ENCODE measurements at places on chromosomes 11 and 22. TPM values are rescaled to one million over a fixed set of nuclear protein-coding genes. Genes with fewer than 3 reads are reported as not detected.

DNA sequence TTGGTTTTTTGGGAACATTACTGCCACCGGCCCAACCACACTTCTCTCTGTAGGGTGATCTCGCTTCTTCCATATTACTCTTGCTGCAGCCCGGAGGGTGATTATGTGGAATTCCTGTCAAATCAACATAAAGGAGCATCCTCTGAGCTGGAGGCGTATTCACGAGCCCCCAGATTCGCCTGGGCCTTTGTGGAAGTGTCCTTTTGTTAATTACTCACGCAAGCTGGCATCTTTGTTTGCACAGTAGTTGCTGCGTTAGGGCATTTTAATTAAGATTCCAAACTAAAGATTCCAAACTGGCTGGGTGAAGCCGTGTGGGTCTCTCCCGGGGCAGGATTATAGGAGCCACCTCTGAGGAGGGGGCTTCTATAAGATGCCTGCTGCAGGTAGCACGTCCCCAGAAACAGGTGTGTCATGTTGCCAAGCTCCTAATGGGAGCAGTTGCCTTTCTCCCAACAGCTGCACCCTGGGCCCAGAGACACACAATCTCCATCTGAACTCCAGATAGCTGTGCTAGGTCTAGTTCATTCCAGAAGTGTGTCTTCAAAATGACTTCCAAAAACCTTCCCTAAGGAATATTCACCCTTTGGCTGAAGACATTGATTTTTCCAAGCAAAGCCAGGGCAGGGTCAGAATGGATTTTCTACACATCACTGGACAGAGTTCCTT is 40.9 kb downstream of the SHISAL1 start:
- no peak for DNase-seq

Gene CCDC73
- not detected for total RNA-seq

DNA sequence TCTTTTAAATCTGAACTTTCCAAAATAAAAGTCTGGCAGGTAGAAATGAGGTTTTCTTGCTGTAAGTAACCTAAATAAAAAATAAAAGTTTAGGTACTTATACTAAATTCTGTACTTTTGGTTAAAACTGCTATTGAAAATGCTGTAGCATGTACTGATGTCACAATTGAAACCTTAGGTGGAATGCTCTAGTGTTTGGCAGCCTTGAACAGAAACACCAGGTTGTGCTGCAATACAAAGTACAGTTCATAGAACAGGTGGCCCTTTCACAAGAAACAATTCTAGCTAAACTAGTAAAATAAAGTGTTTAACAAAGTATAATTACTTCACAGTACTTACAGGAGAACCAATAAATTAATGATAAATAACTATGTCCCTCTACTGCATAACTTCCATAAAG is 25.1 kb downstream of the NPAT start:
- no peak for DNase-seq

DNA sequence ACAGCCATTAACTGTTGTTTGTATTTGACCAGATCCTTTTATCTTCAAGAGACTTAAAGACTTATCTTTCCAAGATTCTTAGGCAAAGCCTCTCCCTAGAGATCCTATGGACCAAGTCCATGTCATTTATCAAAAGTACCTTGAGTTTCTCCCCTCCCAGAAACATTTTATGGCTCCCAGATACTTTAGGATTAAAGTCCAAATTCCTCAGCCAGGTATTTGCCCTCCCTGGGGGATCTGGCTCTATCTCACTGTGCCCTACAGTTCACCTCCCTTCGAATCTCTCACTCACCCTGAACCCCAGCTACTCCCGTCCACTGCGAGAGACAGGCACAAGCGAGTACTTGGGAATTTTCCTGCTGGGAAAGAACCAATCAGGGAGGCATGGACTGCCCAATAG is 11.9 kb downstream of the MS4A8 start:
- no peak for DNase-seq

DNA sequence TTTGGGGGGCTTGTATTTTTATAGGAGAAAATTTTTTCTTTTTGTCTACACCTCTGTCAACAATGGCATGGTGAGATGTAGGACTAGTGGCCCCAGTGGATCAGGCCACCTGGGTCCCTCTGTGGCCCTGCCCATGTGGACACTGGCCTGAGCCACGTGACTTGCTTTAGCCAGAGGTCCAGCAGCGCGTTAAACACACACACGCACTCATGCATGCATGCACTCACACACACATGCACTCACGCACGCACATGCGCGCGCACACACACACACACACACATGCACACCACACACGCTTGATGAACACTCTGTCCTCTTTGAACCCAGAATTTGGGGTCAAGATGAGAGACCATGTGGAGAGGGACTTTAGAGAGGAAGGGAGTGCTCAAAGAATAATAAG is 59.4 kb upstream of the NUP50 start:
- DNase-seq: no peak

DNA sequence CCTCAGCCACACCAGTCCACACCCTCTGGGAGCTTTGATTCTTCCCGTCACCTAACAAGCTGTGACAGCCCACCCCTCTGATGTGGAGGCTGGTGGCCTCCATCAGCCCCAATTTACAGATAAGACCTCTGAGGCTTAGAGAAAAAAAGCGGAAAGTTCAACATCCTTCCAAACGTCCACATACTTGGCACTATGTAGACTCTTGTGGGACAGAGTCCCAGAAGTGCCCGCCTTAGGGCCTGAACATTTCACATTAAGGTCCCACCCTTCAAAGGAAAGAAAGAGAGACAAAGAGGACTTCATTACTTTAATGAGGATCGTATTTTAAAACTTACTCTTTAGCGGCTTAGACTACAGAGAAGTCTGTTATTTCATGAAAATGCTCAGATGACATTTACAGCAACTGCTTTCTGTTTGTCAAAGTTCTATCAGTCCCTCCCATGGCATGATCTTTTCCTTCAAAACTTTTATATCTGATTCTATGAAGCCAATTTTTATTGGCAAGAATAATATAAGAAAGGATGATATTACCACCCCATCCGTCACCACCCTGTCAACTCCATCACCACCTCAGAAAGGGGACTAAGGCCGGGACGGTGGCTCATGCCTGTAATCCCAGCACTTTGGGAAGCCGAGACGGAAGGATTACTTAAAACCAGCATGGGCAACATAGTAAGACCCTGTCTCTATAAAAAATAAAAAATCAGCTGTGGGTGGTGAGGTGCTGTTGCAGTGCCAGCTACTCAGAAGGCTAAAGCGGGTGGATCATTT is 15.7 kb upstream of the SCGB1A1 start:
- no peak for DNase-seq

Gene CHRNA10
- total RNA-seq: 5.4 TPM

Gene TMEM191C
- 14.5 TPM for total RNA-seq

- no peak for DNase-seq
Observed at GRCh38 chr11:59224351-59224928, 11.7 kb upstream of the MPEG1 start.

- no peak for DNase-seq
Observed at GRCh38 chr11:122715548-122716440, 60.3 kb downstream of the UBASH3B start.

DNA sequence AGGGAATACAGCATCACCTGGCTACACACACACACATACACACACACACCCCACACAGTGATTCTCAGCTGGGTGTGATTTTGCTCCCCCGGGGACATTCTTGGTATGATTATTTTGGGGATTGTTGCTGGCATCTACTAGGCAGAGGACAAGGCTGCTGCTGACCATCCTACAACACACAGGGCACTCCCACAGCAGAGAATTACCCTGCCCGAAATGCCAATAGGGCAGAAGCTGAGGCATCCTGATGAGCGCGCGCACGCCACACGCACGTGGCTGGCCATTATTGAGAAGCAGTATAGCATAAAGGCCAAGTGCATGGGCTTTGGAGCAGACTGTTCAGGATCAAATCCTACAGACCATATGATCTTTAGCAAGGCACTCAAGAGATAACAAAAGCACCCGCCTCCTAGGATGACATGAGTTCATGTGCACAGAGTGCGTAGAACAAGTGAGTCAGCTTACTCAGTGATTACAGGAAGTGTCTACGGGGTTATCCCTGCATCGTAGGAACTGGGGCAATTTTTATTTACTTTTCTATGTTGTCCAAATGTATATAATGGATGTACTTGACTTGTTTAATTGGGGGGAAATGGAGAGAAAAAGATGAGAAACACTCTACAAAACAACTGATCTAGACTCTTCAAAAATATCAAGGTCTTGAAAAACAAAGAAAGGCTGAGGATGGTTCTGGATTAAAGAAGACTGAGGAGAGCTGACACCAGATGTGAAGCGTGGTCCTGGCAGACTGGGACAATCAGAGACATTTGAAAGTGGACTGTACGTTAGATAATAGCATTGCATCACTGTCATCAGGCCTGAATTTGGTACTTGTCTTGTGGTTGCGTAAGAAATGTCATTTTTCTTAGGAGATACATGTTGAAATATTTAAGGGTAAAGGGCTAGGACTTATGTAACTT is 7.2 kb upstream of the EHD1 start:
- peak; percentile 80 for DNase-seq

DNA sequence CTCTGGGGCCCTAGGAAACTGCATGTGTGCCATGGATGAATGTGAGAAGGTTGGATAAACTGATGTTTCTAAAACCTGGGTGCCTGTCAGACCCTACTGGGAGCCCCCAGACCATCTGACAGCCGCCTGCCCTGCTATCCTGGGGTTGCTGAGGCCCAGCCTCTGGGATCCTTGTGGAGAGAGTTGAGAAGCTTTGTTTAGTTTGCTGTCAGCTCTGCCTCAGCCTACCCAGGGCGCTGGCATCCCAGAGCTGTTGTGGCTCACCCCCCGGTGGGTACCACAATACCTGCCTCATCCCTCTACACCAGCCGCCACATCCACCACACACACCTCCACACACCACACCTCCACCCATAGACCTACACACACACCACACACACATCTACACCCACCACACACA is 38.5 kb upstream of the HMOX1 start:
- DNase-seq: no peak

- no peak for DNase-seq
Observed at GRCh38 chr22:24503843-24504338, 8.8 kb downstream of the UPB1 start.

- no peak for DNase-seq
Observed at GRCh38 chr11:106304274-106304673, 226.8 kb downstream of the AASDHPPT start.

- DNase-seq: no peak
Observed at GRCh38 chr11:75422248-75423231, 10.5 kb downstream of the KLHL35 start.

Gene SHANK3
- 7.8 TPM for total RNA-seq

DNA sequence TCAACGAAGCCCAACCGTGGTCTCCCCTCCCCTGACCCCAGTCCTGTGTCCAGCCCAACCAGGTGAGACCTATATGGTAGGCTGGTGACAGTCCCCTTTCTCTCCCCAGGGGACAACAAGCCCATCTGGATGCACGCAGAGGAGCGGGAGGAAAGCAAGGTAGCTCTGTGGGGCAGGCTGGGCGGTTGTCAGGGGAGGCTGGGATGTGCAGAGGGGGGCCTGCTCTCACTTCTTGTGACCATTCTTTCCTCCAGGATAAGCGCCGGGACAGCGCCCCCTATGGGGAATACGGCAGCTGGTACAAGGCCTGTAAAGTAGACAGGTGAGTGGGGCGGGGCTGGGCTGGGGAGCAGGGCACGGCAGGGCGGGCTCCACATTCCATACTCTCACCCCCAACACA is 3.5 kb upstream of the RAB1B start:
- DNase-seq: no peak

- DNase-seq: no peak
Observed at GRCh38 chr11:114321621-114322257, 25.5 kb downstream of the NNMT start.

Gene SLC29A2
- 21.6 TPM for total RNA-seq

DNA sequence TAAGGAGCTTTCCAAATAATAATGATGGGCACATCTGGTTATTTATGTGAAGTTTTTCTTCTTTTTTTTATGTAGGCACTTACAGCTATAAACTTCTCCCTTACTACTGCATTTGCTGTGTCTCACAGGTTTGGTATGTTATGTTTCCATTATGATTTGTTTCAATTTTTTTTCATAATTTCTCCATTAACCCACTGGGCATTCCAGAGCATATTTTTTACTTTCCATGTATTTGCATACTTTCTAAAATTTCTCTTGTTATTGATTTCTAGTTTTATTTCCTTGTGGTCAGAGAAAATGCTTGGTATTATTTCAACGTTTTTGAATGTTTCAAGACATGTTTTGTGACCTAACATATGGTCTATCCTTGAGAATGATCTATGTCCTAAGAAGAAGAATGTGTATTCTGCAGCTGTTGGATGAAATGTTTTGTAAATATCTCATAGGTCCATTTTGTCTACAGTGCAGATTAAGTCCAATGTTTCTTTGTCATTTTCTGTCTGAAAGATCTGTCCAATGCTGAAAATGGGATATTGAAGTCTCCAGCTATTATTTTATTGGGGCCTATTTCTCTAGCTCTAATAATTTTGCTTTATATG is 362.1 kb downstream of the DDX10 start:
- no peak for DNase-seq

- no peak for DNase-seq
Observed at GRCh38 chr22:23685205-23685784, 5.5 kb upstream of the RGL4 start.

DNA sequence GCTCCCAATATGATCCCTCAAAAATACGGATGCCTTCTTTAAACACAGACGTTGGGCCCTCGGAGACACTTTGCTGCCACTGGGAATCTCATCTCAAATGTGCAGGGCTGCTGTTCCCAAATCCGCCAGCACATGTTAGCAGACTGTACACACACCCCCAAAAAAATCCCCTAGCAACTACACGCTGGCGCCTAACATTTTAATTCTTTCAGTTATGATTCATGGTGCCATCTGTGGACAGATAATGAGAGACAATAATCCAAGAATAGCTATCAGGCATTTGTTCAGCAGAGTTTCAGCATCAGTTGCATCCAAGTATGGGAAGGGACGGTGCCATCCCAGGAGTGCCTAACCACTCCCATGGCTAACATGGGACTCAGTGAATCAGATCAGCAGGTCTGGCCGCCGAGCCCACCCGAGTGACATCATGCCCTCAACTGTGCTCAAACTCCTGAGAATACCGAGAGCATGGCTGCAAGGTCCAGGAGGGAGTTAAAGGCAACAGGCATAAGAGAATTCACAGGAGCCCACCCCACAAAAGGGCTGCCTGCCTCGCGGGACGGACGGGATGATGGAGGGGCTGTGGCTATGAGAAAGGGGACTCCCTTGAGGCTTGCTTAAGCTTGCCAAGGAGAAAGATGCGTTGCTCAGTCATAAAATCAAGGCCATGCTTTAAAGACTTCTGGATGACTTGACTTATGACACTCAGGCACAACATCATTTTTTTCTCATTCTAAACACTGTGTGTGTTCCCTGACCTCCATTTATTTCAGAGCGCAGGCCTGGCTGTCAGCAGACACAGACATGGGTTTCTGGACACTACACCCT is 337.0 kb downstream of the SHANK2 start:
- DNase-seq: no peak

- no peak for DNase-seq
Observed at GRCh38 chr22:43448048-43448447, 36.2 kb downstream of the MPPED1 start.

Data from Peyer's patch (tissue), 4 donors.